ENCODE measurements at places on chromosomes 1 and 21.
A peak's percentile ranks its signal among the peaks of the same experiment; 100 is the strongest.

- DNase-seq: no peak
Observed at GRCh38 chr21:41537356-41537755, 29.4 kb upstream of the TMPRSS2 start.

GRCh38 chr1:67831850-67832513 lies 1.3 kb downstream of the GNG12 start:
- no peak for DNase-seq

- DNase-seq: no peak
Observed at GRCh38 chr1:45385302-45385701, 45.1 kb upstream of the MUTYH start.

DNA sequence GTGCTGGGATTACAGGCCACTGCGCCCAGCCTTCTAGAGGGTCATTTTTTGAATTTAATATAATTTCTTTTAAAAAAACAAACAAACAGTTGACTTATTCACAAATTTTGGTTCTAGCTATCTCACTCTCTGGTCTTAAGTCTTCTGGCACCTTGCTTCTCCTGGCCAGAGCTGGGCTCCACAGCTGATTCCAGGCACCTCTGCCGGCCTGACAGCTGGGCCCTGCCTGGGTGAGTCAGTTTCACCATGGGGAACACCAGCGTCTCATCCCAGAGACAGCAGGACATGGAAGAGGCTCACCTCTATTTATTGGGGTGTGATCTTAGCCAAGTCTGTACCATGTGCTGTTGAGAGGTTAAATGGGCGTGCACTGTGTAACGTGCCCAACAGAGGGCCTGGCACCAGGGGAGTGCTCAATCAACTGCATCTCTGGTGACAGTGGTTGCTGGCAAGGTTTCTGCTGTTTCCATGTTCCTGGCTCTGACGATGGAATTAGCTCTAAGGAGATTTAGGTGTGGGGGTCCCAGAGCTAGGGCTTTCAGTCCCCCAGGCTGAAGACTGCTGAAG lies 956 bp downstream of the CPLANE2 start:
- peak; percentile 22 for DNase-seq

GRCh38 chr1:40848530-40849189 lies 13.5 kb downstream of the CITED4 start:
- peak; percentile 68 for DNase-seq

- DNase-seq: no peak
Observed at GRCh38 chr21:16323596-16323995, 593.8 kb downstream of the USP25 start.

GRCh38 chr1:11951901-11952300 lies 17.4 kb downstream of the PLOD1 start:
- no peak for DNase-seq

- no peak for DNase-seq
Observed at GRCh38 chr1:191729742-191730141, 428.5 kb upstream of the RGS18 start.

GRCh38 chr1:97875996-97876395 lies 44.8 kb downstream of the DPYD start:
- no peak for DNase-seq

- no peak for DNase-seq
Observed at GRCh38 chr1:53346814-53347176, 18.9 kb upstream of the LRP8 start.

- no peak for DNase-seq
Observed at GRCh38 chr1:166974647-166975345, 544 bp downstream of the ILDR2 start.

DNA sequence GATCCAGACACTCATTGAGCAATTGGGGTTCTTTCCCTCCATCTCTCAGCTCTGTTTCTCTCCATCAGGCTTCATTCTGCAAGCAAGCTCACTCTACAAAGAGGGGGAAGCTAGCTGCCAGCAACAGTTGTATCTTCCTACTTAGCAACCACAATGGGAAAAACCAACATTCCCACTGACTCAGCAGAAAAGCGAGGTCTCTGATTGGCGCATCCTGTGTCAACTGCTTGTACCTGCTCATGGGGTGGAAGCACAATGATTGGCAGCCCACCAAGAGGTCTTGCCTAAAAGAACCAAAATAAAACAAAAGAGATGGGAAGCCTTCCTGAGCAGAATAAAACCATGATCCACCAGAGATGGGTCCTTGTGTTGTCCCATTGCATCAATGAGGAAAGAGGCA lies 4.0 kb upstream of the CDA start:
- no peak for DNase-seq

GRCh38 chr1:47813970-47814369 lies 183.2 kb downstream of the TRABD2B start:
- DNase-seq: no peak

DNA sequence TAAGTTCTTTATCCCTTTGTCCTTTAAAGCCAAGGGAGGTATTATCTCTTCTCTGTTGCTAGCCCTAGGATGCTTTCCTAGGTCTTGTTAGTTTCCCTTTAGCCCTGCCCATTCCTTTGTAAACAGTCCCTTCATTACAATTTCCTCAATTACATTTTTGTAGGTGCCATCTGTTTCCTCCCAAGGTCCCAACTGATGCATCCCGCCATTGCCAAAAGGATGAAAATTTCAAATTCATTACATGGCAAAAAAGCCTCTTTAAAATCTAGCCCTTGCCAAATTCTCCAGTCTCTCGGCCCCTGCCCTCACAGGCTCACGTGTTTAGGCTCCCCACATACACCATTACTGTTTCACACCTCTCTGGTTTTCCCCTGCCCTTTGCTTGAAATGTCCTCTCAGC lies 151.9 kb upstream of the C1orf87 start:
- DNase-seq: no peak

DNA sequence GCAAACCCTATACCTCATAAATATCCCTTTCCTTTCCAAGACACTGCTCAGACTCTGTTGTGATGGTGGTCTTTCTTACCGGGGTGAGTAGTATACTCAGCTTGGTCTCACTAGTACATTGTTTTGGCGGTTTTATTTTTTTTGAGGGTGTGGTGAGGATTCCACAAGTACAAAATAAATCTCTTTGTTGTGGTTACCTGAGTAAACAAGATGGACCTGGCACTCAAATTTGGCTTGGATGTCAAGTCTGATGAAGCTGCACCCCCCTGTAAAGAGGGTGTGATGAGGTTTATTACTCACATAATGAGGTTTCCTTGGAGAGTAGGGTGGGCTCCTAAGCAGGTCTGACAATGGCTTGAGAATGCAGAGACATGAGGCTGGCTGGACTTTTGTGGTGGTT lies 68.2 kb upstream of the KCNJ6 start:
- DNase-seq: no peak

- DNase-seq: no peak
Observed at GRCh38 chr21:23394458-23394857, 2212.8 kb downstream of the MRPL39 start.

DNA sequence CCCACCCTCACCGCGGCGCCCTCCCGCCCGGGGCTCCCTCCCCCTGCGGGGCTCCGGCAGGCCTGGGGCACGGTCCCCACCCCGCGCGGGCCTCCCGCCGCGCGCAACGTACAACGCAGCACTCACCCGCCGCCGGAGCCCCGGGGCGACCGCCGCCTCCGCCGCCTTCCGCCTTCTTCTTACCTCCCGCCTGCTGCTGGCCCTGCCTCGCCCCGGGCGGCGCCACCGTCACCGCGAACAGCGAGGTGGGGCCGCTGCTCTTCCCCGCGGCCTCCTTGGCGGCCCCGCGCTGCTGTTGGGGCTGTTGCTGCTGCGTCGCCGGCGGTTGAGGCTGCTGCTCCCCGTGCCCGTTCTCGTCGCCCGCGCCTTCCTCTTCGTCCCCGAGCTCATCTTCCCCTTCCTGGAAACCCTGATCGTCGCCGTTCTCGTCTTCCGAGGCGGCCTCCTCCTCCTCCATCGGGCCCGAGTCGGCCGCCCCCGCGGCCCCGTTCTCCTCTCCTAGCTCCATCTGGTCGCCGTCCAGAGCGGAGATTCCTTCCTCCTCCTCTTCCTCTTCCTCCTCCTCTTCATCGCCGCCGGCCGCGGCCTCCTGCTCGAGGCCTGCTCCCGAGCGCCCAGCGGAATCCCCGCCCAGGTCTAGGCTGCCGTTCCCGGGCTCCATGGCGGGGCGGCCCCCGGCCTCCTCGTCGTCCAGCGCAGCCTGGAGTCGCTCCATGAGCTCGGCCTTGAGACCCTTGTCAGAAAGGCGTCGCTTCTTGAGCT lies 671 bp downstream of the HNRNPU start:
- no peak for DNase-seq

- no peak for DNase-seq
Observed at GRCh38 chr21:42873096-42873495, 6.2 kb downstream of the WDR4 start.

DNA sequence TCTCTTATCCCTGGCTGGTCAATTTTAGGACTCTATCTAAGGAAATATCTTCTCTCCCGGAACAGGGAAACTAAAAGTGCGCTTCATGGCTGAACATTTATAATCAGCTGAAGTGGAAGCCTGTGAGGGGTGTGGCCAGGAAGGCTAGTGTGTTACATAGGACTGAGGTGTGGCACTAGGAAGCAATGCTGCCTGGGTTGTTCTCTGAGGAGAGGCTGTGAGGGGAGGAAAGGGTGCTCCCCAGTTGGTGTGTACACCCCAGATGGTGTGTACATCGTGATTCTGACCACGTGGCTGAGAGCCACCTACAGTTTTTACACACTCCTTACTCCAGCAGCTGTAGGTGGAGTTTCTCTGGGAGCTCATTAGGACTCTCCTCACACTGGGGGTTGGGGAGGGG lies 16.3 kb downstream of the NTPCR start:
- DNase-seq: no peak

- no peak for DNase-seq
Observed at GRCh38 chr1:113433184-113433583, 42.9 kb downstream of the MAGI3 start.

DNA sequence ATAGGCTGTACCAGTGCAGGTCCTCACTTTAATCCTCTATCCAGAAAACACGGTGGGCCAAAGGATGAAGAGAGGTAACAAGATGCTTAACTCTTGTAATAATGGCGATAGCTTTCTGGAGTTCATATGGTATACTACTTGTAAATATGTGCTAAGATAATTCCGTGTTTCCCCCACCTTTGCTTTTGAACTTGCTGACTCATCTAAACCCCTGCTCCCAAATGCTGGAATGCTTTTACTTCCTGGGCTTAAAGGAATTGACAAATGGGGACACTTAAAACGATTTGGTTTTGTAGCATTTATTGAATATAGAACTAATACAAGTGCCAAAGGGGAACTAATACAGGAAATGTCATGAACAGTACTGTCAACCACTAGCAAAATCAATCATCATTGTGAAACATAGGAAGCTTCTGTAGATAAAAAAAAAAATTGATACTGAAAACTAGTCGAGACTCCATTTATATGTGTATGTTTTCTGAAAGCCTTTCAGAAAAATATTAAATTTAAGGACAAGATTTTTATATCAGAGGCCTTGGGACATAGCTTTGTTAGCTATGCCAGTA lies 7.0 kb downstream of the SOD1 start:
- no peak for DNase-seq

DNA sequence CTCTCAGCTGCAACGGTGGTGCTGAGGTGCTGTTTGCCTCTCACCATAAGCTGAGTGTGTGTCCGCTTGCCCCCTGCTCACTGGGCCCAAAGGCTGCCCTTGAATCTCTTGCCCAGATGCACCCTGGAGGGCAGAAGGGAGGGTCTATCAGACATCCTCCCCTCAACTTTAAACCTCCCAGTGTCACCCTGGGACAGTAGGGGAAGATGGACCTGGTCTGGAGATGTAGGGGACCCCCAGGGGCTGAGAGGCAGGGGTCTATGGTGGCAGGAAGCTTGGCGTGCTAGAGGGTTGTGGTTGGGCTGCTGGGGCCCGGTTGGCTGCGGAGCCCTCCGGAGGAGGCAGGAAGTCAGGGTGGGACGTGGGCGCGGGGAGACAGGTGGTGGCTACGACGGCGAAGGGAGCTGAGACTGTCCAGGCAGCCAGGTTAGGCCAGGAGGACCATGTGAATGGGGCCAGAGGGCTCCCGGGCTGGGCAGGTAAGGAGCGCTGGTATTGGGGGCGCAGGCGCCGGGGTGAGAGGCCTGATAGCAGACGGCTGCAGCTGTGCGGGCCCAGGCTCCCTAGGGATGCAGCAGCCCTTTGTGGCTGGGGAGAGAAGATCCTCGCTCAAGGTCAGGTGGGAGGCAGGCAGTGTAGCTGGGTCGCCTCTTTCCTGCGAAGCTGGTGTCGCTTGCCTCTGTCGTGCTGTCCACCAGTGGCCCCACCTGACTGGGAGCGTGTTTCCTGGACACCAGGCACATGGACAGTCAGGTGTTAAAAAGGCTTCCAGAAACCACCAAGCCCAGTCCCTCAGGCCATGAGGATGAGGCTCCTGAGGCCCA lies at the start of gene LCK:
Gene LCK, plus strand, starts transcription at position 373 of the 824 bp plus-strand sequence. CDS start 23,065 bp downstream, outside the sequence.
- DNase-seq: no peak

DNA sequence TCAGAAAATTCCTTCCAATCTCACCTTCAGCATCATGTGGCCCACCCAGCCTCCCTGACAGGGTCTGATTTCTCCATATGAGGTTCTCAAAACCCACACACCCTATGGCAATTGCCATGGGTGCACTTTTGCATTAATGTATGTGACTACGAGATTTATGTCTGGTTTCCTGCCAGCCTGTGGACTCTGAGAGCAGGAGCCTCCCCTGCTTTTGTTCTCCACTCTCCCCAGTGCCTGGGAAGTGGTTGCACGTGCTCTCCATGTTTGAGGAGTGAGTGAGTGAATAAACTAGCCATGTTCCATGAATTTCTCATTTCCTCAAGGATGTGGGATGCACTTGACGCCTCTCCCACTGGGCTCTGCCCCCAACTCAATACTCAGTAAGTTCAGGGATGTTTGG lies 91.2 kb downstream of the ACTL8 start:
- DNase-seq: no peak

GRCh38 chr21:34965200-34966174 lies 83.6 kb downstream of the RUNX1 start:
- no peak for DNase-seq

DNA sequence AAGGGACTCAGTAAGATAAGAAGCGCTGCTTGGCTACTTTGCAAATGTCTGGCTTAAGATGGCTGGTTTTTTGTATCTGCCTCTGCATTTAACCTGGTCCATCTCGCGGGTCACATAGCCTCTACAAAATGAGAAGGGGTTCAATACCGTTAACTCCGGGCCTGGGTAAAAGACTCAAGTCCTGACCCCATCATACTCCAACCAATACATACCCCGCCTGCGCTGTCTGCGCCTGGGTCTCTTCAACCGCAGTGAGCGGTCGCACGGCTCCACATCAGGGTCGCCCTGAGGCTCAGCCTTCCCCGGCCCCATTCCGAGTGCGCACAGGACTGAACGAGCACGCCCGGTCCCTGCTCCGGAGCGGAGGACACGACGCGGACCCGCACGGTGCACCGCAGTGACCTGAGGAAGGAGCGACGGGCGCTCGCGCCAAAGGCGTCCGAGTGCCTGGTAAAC lies 558 bp upstream of the PGD start:
- DNase-seq: no peak

Measured in NCI-H2081 treated with DMSO at 0.1 percent for 48 hours (cell line).